ENCODE measurements at places on chromosomes 11 and 22. TPM values are rescaled to one million over a fixed set of nuclear protein-coding genes. Genes with fewer than 3 reads are reported as not detected.
A peak's percentile ranks its signal among the peaks of the same experiment; 100 is the strongest.

GRCh38 chr11:75254326-75254725 lies 13.8 kb downstream of the TPBGL start:
- no peak for DNase-seq

GRCh38 chr22:41524809-41525449 lies 19.3 kb downstream of the POLR3H start:
- DNase-seq, result peak; percentile 66

Gene CLTCL1
- 4.2 TPM for total RNA-seq

Gene OR5J2
- not detected for total RNA-seq

DNA sequence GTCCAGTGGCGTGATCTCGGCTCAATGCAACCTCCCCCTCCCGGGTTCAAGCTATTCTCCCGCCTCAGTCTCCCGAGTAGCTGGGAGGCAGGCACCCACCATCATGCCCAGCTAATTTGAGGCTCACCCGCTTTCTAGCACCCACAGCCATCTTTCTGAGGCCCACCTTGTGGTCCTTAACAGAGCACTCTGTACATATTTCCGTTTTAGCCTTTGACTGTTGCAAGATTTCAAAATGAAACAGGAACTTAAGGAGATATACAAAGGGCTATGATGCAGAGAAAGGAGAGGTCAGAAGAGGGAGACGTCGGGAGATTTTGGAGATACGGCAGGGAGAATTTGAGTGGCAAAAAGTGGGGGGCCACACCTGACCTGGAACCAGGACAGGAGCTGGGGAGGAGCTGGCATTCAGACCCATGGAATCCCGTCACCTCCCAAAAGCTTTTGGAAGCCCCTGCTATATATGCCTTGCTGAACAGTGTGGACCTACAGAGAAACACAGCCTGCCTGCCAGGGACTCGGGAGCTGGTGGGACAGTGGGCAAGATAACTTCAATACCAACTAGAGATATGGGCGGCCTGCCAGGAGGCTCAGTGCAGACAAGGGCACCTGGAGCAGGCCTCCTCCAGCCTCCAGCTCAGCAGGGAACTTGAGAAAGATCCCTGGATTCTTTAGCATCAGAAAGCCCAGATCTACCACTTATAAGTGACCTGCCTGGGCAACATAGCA lies 8.0 kb upstream of the CLCF1 start:
- no peak for DNase-seq

Gene PHF21A
- total RNA-seq, result 21.1 TPM

Gene KRTAP5-1
- total RNA-seq, result not detected

Gene APLNR
- 2.1 TPM for total RNA-seq

Gene SEC14L2
- total RNA-seq, result 8.8 TPM

DNA sequence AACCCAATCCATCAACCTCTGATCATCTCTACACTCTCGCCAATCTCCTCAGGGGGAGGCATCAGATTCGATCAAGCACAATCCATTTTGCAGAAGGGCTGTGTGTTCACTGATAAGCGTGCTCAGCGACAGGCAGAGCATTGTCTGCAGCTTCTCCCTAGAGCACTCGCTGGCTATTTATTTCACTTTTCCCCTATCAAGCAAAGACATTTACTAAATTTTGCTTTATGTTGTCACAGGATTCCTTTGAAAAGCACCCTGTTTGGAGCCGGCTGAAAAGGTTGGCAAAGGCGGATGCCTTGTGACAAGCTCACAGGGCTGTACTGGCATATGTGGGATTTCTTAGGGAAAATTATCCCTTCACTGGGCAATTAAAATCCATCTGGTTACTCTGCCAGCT lies 1381.5 kb upstream of the TENM4 start:
- DNase-seq, result no peak

GRCh38 chr22:44087089-44087430 lies 63.0 kb downstream of the PARVB start:
- no peak for DNase-seq

- no peak for DNase-seq
These were observed 13.1 kb upstream of the RAB38 start for GRCh38 chr11:88188251-88188931.

- DNase-seq, result no peak
These were observed 805 bp downstream of the GANAB start for GRCh38 chr11:62645671-62645945.

Gene F2
- total RNA-seq, result not detected

GRCh38 chr11:83778596-83778995 lies 492.4 kb upstream of the CCDC90B start:
- DNase-seq, result no peak

DNA sequence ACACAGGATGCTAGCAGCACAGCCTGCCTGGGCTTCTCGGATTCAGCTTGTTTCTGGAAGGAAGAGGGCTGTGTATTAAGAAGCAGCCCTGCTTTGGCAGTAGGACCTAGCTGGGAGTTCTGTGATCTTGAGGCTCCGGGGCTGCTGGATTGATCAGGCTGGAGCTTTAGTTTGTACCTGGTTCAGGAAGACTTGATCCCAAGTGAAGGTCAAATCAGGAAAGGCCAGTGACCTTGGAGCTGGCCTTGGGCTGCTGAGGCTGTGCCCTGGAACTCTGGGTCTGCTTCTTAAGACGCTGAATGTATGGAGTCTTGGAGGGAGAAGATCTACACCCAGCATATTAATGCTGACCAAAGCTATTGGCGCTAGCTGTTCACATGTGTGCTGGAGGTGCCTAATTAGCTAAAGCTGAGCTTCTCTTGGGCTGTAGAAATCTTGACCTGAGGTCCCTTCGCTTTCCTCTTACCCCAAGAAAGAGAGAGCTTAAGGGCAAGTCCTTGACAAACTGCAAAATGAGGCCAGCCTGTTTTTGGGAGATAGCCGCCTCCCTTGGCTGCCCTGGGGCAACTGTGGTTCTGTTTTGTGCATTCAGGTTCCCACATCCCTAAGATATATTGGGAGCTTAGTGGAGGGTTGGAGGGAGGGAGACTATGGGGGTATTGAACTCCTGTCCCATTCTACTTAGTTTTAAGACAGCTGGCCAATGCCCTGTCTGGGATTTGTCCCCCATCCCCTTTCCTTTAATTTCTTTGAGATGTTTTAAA lies 135.9 kb downstream of the DBX1 start:
- DNase-seq, result no peak

DNA sequence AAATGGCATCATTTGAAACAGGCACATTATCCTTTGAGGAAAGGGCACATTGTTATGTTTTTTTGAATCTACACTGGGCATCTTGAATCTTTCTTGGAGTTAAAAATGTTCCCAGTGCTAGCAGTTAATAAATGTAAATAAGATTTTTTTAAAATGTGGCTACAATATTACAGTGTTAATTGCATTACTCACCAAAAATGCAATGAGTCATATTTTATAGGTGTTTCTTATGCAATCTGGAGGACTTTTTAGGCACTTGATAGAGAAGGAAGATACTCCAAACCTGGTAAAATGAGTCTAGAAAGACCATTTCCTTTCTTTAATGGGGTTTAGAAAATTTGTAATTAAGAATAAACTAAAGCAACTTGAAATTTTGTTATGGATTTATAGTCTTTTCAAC lies 238.0 kb downstream of the METTL15 start:
- no peak for DNase-seq

GRCh38 chr11:6927030-6927617 lies 898 bp downstream of the ZNF215 start:
- DNase-seq, result no peak

DNA sequence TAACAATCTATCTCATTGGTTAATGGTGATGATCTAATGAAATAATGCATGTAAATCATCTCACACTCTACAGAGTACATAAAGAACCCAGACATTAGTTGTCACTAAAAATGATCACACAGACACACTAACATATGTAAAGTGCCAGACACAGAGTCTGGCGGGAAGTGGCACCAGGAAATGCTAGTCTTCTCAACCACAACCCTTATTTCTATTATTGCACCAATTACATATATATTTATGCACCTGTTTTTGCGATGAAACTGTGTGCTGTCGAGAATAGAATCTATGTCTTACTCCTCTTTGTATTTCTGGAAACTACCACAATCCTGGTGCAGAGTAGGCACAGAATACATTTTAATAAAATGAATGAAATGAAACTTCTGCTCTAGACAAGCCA lies 25.9 kb upstream of the POU2AF3 start:
- no peak for DNase-seq

Gene SPON1
- 52.3 TPM for total RNA-seq

- peak; percentile 32 for DNase-seq
These were observed 6.6 kb upstream of the MMP27 start for GRCh38 chr11:102712137-102712536.

DNA sequence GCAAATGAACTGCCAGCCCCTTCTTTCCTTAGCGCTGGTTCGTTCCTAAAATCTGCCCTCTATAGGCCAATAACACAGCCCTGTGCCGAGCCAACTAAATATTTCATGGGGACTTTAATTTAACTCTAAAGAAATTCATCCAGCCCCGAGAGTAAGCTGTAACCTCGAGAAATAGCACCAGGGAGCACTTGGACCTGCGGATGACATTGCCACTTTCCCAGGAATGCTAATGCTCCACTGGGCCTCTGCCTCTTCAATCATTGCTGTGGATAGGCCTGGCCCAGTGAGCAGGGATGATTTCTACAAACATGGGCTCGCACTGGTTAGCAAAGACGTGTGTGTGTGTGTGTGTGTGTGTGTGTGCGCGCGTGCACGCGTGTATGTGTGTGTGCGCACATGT lies 95.3 kb upstream of the TBCEL start:
- no peak for DNase-seq

Gene GGTLC2
- total RNA-seq, result 0.89 TPM

GRCh38 chr11:33674035-33674814 lies 26.4 kb downstream of the C11orf91 start:
- DNase-seq, result no peak

DNA sequence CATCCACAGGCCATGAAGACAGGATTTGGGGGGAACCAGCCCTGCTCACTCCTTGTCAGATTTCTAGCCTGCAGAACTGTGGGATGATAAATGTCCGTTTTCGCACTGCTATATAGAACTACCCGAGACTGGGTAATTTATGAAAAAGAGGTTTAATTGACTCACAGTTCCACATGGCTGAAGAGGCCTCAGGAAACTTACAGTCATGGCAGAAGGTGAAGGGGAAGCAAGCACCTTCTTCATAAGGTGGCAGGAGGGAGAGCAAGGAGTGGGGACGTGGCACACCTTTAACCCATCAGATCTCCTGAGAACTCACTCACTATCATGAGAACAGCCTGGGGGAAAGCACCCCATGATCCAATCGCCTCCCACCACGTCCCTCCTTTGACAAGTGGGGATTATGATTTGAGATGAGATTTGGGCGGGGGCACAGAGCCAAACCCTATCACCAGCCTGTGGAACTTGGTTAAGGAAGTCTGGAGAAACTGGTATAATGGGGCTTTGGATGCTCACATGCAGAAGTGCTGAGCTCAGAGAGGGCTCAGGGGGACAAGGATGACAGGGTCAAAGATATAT lies 50.7 kb downstream of the MYEOV start:
- DNase-seq, result no peak

- DNase-seq, result no peak
These were observed 56.7 kb upstream of the LINC01488 start for GRCh38 chr11:69424748-69425147.

DNA sequence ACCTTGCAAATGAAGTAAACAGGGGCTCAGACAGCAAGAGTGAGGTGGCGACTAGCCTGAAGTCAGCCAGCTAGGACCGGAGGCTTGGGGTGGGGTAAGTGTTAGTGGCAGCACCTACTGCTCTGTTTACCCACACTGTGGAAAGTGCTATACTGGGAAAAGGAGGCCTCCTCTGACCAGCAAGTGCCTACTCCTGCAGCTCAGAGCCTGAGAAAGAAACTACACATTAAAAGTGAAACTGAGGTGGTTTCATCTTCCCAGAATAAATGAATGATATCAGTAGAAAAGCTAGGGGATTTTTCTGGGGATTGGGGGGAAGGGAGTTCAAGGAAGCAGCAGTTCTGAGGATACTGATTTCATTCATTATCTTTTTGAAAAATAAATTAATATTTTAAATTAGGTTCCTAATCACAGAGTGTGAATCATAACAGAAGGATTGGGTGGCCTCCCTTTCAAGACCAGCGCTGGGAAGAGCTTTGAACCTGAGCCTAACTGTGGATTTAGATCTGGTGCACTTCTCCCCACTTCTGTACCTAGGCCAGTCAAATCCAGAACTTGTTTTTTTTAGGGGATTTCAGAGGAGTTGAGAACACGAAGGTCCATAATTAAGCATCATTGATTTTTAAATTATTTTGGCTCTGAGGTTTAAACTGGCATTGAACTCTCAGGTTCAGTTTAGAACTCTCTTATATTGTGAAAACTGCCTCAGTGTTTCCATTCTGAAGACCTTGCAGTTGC lies 48.1 kb upstream of the GRAMD1B start:
- DNase-seq, result no peak

Gene LARGE1
- total RNA-seq, result 56.6 TPM

DNA sequence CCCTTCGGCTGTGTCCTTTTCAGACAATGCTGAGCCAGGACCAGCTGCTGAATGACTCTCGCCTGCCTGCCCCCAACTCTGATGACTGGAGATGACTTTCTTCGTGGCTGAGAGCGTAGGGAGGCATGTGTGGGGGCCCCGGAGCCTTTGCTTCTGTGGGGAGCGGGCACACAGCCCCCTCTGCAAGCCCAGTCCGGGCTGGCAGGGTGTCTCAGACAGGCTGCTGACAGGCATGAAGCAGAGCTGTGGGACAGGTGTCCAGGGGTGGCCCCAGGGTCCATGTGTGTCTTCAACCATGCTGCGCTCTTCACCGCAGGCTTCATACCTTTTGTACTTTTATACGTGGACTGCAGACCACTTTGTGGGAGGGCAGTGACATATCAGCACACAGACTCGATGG lies 16.6 kb downstream of the CYB5R2 start:
- no peak for DNase-seq

DNA sequence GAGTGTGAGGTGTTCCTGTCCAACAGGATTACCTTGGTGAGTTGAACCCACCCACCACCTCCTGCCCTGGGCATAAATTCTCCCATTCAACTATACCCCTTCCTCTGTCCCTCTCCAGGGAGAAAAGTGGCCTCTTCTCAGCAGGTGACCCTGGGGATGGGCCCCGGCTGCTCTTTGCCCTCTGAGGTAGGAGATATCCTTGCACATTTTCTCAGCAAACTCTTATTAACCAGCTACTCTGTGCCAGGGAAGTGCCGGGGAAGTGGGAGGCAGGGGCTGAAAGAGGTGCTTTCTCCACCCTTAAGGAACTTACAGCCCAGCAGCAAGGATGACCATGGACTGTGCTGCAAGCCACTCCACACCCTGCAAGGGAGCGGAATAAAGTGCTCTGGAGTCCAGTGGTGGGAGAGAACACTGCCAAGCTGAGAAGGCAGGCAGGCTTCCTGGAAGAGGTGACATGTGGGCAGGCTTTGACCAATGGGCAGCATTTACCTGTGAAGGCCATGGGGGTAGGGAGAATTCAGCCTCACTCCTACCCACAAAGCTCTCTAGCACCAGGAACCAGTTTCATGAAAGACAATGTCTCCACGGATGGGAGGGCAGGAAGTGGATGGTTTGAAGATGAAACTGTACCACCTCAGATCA lies 21.9 kb upstream of the OAF start:
- DNase-seq, result no peak

GRCh38 chr11:86162239-86162638 lies 82.3 kb upstream of the EED start:
- DNase-seq, result peak; percentile 78

GRCh38 chr11:68469122-68469521 lies 8.6 kb downstream of the PPP6R3 start:
- no peak for DNase-seq
